ENCODE measurements at places on chromosomes 2 and 18.

DNA sequence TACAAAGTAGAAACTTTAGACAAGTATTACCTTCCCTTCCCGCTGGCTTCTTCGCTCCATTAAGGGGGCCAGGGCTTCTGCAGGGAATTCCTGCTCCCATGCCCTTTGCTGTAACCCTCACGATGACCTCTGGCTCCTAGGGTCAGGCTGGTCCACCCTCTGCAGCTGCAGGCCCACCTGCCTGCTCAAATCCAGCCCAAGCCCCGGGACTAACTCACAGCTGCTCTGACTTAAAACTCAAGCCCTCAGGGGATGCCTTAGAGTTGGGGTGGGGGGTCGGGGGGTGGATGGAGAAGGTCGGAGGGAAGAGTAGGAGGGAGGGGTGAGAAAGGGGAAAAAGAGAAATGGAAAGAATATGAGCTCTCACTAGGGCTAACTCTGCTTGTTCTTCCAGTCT, 4.9 kb downstream of the IGFBP5 start:
- DNase-seq: no peak

- DNase-seq: no peak
Observed at GRCh38 chr2:113105047-113105785, 22.2 kb upstream of the IL1RN start.

DNA sequence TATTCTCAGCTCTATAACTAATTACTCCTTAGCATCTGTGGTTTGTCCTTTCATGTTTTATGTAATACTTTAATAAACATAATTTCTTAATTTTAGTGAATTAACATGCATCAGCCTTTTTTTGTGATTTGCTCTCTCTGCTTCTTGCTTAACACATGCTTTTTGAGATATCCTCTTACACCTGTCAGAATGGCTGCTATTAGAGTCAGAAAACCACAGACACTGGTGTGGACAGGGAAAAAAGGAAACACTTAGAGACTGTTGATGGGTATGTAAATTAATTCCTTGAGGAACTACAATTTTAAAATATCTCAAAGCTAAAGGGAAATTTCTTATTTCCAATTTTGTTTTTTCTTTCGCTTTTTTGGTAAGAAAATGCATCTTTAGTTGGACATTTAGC, 549.0 kb downstream of the ZNF804A start:
- no peak for DNase-seq

DNA sequence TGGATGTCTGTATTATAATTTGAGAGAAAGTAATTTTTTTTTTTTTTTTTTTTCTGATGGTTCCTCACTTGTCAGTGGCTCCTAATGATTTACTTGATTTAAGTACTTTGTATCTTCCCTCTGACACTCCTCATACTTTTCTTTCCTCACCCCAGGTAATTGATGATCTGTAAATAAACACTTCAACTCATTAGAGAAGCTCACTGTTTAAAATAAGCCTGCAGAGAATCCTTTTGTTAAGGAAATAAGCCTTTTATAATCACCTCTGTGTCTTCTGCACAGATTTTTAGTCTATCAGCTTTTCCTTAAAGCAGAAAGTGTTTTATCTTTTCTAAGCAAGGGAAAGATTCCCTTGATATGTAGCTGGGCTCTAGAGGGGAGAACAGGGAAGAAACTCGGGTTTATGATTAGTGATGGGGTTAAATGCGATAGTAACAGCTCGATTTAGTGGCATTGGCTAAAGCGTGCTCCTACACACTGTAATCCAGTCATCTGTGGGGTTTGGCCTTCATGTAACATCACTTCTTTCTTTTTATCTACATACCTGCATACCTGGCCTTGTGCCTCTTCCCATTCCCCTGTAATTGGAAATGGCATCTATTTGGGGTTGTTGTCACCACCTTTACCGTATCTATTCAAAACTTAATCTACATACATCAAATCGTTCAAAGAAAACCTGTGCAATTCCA, 60.1 kb upstream of the LRRTM1 start:
- DNase-seq: no peak

- DNase-seq: no peak
Observed at GRCh38 chr18:49681387-49681786, 119.5 kb downstream of the LIPG start.

DNA sequence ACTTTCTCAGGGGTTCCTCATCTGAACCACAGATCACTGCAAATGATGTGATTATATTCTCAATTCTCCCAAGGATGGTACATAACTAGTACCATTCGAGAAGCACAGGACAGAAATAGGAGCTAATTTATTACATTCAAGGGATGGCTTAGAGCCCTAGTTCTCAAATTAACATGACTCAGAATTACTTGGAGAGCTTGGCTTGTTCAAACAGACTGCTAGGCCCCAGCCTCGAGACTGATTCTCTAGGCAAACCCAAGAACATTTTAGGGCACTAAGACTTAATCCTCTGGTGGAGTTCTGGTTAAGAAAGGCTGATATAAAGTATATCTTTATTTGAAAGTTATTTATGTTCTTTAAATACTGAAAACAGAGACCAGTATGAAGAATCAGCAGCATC, 35.8 kb downstream of the HIBCH start:
- no peak for DNase-seq

DNA sequence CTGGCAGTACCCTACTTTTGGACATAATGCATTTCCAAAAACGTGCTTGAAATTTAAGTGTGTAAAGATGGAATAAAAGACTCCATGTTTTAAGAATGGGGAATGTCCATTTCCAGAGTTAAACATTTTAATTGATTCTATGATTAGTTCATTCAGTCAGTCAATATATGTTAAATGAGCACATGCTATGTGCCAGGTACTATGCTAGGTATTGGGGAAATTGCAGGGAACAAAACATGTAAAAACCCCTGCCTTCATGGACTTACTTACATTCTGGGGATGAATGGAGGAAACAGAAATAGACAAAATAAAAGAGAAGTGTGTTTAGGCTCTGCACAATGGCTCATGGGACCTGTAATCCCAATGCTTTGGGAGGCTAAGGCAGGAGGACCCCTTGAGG, 288.6 kb downstream of the MTX2 start:
- no peak for DNase-seq

DNA sequence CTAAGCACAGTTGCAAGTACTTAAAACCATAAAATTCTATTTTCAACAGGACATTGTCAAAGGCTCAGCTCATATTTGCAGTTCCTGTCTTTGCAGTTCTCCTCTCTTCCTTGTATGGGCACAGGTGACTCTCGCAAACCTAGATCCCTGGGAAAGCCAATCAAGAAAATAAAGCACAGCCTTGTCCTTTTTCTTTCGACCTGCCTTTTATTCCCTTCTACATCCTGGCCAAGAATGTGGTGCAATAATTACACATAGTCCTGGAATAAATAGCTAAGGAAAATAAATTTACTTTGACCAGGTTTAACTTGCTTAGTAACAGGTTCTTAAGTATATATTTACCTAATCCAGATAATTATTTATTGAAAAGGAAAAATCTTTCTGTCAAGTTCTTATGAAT, 20.2 kb downstream of the ATG16L1 start:
- no peak for DNase-seq

DNA sequence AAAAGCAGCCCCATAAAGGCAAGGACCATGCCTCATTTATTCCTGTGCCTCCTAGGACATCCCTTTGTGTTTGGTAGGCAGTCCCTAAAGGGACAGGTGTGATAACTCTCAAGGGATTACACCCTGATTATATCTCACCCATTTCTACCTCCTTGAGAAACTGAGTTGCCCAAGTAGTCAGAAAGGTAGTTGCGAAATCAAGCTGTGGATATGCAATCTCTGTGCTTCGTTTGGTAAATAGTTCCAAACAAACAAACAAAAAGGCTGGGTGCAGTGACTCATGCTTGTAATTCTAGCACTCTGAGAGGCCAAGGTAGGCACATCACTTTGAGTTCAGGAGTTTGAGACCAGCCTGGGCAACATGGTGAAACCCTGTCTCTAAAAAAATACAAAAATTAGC, 100.2 kb upstream of the ARL5A start:
- no peak for DNase-seq

DNA sequence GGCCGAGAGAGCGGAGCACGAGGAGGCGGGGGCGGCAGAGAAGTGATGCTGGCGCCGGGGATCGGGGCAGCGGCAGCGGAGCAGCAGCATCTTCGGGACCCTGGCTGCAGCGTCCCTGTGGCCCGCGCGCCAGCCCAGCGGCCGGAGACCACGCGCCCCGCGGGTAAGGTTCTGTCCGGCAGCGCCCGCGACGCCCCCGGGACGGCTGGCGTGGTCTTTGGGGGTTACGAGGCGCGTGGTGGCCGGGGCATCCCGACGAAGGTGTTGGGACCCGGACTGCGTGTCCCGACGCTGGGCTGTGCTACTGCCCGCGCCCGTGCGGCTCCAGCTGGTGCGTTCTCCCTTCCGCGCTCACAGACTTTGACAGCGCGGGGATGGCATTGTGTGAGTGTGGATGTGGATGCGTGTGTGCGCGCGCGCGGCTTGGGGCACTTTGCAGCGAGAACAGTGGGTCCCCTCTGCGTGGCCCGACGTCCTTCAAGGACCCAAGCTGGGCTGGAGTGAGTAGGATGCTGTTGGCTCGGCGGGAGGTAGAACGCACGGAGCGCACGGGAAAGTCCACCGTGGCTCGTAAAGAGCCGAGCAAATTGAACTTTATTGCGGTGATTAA, 405.0 kb downstream of the XIRP2 start:
- DNase-seq: no peak

DNA sequence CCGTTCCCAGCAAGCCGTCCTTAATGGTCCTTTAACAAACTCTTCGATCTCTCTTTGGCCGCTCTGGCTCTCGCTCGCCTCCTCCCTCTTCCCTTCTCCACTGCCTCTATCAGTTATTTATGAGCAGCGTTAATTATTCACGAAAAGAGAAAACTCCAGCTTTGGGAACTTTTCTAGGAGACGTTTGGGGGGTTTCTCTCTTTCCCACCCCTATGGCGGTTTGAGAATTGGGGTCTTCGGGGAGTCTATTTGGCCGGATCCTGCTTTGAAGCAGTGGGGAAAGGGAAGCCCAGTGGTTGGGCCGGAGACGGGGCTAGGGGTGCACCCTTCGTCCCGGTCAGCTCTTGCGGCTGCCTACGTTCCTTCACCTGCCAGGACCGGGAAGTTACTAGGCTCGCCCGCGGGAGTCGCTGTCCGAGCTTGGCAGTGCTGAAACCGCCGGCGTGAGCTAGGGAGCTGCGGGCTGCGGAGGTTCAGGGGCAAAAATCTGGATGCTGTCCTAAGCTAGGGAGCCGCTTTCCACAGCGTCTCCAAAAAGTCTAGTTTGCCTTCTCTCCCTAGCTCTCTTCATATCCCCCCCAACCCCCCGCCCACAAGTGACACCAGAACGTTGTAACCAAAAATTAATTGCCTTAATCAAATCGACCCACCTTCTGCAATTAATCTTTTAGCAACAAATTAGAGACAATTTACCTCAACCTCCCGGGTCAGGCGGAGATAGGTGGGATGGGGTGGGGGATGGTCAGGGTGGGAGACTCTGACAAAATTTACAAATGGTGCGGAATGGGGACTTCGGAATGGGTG, 8.9 kb upstream of the SKOR2 start:
- no peak for DNase-seq

GRCh38 chr18:5503740-5504139, 40.1 kb downstream of the EPB41L3 start:
- no peak for DNase-seq

DNA sequence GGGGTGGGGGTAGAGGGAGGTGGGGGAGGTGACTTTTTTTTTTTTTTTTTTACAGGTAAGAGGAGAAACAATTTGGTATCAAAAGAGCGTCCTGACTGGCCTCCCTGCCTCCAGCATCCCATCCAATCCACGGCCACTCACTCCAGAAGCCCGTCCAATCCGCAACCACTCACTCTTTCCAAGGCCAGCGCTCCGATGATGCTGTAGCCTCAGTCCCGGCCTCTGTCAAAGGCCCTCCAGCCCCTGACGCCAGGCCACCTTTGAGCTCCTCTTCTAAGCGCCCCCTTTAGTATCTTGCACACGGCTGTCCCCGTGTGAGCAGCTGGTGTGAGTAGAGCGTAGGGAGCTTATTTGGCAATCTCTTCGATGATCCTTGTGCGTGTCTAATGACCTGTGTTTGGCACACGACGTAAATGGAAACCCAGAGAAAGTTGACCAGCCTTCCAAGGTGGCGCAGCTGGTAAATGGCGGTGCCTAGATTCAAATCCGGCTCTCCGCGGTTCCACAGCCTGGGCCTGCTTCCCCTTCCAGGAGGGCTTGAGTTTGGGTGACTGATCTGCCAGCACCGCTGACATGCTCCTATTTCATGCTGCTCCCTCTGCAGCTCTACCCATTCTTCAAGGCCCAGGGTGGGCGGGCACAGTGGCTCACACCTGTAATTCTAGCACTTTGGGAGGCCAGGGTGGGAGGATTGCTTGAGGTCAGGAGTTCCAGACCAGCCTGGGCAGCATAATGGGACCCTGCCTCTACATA, 23.8 kb upstream of the PXDN start:
- no peak for DNase-seq

DNA sequence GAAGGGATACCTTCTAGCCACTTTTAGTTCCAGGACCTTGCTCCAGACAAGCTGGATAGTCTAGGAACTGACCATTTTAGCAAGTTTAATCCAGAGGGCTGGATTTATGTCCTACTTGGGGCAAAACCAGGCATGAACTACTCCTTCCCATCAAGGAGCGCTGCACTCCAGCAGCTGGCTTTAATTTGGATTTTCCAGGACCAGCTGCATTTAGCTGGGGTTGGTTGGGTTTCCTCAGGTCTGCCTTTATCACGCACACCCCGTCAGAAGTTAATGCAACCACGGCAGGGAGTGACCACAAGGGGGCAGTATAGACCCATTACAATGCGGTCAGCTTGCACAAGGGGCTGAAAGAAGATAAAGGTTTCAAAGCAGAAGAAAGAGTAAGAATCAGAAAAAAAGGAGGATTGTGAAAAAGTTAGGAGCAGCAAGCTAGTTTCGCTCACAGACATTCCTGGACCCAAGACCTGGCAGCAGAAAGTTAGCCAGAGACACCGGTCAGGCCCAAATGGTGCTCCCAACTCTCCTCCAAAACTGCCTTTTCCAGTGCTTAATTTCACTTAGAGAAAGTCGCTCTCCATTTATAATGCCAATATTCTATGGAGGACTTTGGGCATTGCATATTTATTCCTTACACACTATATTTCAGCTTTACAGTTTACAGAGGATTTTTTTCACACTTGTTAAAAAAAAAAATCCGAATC, 40.1 kb downstream of the SLC4A1AP start:
- peak; percentile 65 for DNase-seq

DNA sequence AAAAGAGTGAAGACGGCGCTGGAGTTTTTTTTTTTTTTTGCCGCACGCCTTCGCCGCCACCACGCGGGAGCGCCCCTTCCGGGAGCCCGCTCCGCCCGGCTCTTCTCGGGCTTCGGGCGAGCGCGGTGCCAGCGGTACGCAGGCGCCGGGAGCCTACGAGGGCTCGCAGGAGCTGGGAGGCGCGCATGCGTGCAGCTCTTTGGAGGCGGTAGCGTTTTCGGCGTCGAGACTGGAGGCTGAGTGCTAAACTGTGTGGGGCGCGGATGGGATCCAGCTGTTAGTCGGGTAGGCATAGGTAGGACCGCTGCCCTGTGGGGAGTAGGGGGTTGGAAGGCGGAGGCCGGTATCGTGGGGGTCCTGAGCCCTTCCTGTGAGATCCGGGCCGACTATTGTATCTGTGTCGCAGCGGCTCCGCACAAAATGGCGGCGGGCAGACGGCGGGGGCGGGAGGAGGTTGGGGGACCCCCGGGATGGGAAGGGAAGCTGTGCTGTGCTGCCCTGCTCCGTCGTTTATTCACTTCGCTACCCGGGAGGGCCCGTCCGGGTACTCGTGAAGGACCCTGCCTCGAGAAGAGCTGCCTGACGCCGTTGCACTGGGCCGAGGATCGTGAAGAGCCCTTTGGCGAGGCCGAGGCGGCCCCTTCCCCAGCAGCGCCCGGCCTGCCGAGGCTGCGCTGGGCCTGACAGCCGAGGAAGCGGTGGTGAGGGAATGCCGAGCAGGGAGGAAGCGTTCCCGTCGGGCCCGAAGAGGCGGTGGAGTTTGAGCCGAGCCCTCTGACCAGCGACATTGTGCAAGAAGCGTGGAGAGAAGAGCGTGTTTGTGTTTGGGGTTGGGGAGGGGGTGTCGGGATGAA, at the start of gene ZNF638:
TSS of gene ZNF638 (plus strand) at position 202 of the 854 bp plus-strand sequence. CDS start 17,173 bp downstream, outside the sequence.
- peak; percentile 95 for DNase-seq
